ENCODE measurements at places on chromosomes 11 and 22.

GRCh38 chr11:104609311-104610085, 288.8 kb downstream of the CASP12 start:
- no peak for DNase-seq

GRCh38 chr11:45409587-45409986, 123.4 kb upstream of the SYT13 start:
- DNase-seq, result no peak

GRCh38 chr22:22735695-22736611, 91.5 kb downstream of the GGTLC2 start:
- no peak for DNase-seq

GRCh38 chr11:31816468-31817053, 5.4 kb upstream of the PAX6 start:
- no peak for DNase-seq

DNA sequence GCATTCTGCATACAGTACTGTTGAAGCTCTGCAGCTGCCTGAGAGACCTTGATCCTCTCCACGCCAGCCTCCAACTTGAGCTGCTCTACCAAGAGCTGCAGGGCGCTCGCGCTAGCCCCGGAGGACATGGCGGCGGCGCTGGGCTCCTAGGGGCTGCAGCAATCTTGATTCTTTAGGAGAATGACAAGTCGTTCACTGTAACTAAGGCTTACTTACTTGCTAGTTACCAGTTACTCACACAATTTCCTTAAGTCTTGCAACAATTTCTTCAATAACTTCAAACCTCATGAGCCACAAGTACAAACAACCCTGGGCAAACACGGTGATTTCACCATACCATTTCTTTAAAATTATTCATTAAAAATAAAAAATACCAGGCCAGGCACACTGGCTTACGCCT, 21.9 kb downstream of the SBF2 start:
- no peak for DNase-seq

DNA sequence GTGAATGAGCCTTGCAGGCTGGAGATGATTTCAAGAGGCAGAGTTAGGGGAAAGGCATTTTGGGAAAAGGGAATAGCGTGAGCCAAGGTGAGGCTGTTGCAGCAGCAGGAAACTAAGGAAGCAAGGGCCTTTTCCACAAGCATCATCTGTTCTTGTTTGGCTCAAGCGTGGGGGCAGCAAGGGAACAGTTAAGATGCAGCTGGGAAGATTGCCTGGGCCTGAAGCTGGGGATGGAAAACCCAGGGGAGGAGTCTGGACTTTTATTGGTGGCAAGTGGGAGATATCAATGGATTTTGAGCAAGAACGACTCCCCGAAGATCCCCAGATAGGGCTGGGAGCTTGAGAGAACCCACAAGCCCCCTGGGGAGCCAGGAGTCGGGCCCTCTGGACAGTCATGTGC, 27.3 kb upstream of the PICK1 start:
- no peak for DNase-seq

DNA sequence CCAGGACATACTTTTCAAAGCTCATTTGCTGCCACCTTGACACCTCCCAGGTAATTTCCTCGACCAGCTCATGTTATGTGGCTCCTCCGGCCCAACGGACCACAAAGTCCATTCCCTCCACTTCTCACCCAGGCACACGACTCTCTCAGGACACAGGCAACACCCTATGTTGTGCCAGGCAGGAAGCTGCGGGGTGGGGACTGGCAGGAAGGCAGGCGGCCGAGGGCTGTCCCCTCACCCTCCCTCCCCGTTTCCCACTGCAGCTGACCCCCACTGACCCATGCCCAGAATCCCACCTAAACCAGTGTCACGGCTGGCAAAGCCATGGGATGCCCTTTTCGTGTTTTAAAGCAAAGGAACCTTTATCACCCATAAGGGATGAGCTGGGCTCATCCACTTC, 20.8 kb downstream of the CELSR1 start:
- no peak for DNase-seq

DNA sequence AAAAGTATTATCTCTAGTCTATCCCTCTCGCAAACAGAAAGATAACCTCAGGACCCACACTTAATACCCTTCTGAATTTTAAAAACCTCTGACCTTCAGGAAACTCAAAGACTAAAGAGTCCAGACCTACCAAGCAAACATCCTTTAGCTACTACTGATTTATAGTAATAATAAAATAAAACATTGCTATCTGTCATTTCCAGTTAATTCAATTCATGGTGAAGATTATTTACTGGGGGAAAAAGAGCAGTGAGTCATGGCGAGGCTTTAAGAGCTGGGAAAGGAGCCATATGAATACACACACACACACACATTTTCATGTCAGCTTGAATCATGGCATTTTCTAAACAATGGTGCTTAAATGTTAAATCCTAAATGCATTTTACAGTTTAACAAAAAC, 87.1 kb downstream of the FAM76B start:
- no peak for DNase-seq

GRCh38 chr22:24224468-24224867, 20.4 kb downstream of the GGT5 start:
- DNase-seq, result no peak

DNA sequence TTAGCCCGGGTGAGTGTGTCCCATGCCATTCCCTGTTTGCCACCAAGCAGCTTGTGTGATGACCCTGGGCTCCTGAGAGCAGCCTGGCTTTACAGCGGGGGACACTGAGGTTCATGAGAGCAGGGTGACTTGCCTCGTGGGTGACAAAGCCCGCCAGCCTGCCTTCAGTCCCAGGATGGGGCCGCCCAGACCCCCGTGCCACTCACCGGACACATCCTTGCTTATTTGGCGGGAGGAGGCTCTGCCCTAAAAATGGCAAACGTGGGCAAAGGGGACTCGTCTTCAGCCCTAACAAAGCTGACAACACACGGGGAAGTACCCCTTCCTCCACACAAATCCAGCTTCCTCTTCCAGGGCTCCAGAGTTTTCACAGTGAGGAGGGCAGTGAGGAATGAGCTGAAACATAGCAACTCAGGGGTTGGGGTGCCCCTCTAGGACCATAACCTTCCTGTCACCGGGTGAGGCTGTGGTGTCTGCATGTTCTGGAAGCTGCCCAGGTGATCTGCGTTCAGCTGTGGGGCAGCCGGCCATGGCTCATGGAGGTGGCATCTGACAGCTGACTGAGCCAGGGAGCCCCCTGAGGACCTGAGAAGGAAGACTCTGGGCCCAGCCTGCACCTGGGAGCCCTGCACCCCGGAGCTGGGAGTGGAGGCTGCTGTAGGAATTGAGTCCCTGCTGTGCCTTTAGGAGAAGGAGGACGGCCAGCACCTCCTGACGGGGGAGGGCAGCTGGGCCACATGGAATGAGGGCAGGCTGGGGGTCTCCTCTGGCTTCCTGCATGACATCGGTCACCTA, 16.7 kb downstream of the RIBC2 start:
- peak; percentile 38 for DNase-seq

GRCh38 chr11:102573851-102574250, 43.3 kb upstream of the MMP7 start:
- DNase-seq, result no peak

- no peak for DNase-seq
Measured at GRCh38 chr11:10359171-10359570, 54.3 kb downstream of the ADM start.

DNA sequence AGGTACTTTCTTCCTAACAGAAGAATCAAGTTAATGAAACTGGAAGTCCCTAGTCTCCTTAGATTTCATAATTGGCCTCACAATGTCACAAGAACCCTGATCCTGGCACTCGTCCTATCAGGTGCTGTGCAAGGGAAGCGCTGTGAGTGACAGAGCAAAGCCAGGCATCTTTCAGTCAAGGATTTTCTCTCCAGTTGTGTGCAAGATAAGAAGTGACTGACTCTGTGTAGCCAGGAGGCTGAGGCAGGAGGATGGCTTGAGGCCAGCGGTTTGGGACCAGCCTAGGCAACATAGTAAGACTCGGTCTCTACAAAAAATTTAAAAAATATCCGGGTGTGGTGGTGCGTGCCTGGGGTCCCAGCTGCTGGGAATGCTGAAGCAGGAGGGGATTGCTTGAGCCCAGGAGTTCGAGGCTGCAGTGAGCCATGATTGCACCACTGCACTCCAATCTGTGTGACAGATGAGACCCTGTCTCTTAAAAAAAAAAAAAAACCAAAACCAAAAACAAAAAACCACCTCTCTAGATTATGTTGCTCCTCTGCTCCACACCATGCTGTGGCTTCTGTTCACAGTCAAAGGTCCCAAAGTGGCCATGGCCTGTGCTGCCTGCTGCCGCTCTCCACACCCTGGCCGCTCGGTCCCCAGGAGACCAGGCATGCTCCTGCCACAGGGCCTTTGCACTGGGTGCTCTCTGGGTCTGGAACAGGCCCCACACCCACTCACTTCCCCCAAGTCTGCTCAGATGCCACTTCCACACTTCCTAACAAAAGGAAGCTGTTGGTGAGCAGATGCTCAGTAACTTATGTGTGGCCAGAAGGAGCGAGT, 54.2 kb upstream of the CLDN5 start:
- no peak for DNase-seq

GRCh38 chr22:22316589-22316988, 72.0 kb downstream of the VPREB1 start:
- DNase-seq, result no peak

DNA sequence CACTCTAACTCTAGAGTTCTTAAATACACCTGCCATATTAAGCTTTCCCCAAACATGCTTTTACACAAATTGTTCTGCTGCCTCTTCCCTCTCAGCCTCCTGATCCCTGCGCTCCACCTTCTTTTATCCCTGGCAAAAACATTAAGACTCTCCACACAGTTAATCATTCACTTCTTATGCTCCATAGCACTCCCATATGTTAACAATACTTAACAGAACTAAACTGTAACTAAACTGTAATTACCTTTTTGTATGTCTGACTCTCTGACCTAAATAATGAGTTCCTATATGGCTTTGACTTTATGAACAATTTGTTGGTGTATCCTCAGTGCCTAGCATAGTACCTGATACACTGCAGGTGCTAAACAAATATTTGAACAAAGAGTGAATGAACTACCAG, 71.8 kb downstream of the BTBD10 start:
- DNase-seq, result no peak

- DNase-seq, result no peak
Measured at GRCh38 chr22:48941903-48942575, 885.6 kb downstream of the BRD1 start.

- no peak for DNase-seq
Measured at GRCh38 chr11:4658629-4659445, 15.1 kb downstream of the OR51E1 start.

GRCh38 chr11:72354356-72355115, 79.8 kb downstream of the CLPB start:
- no peak for DNase-seq

DNA sequence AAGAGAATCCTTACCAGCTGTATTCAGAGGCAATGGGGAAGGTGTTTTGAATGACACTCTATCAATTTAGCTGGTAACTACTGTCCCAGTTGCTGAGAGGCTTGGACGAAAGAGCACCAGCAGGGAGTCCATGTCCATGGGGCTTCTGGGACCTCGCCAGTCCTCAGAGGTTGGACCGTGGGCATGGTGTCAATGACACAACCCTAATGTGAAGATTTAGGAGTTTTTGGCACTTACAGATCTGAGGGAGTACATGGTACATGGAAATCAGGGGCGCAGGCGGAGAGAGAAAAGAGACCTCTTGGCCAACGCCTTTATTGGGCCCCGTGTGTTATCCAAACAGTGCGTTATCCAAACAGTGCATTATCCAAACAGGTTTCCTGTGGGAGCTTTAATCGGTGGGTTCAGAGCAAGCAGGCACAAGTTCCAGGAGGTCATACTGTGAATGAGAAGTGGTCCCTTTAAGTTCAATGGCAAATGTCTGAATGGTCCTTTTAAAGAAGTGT, 169.1 kb upstream of the B3GAT1 start:
- DNase-seq, result no peak

DNA sequence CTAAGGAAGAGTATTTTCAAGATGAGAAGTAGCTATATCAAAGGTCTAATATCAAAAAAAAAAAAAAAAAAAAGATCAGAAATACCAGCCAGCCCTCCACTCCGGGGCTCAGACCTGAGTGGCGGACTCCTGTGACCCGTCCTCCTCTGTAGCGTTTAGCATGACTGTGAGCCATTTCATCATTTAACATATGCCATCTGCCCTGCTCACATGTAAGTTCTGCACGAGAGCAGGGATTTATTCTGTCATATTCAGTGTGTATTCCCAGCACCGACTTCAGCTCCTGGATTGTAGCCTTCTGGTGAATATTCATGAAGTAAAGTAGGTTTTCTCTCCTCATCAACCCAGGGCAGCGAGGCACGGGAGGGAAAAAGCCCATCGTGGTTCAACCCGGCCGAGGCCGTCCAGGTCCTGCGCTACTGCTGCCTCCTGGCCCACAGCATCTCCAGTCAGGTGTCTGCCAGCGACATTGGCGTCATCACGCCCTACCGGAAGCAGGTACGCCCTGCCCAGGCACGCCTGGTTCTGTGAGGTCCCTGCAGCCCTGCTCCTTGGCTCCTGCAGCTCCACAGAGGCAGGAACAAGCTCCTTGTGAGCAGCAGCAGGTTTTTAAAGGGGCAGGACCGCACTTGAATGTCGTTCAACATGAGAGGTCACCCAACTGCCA, 12.7 kb upstream of the PANX2 start:
- DNase-seq, result peak; percentile 73

DNA sequence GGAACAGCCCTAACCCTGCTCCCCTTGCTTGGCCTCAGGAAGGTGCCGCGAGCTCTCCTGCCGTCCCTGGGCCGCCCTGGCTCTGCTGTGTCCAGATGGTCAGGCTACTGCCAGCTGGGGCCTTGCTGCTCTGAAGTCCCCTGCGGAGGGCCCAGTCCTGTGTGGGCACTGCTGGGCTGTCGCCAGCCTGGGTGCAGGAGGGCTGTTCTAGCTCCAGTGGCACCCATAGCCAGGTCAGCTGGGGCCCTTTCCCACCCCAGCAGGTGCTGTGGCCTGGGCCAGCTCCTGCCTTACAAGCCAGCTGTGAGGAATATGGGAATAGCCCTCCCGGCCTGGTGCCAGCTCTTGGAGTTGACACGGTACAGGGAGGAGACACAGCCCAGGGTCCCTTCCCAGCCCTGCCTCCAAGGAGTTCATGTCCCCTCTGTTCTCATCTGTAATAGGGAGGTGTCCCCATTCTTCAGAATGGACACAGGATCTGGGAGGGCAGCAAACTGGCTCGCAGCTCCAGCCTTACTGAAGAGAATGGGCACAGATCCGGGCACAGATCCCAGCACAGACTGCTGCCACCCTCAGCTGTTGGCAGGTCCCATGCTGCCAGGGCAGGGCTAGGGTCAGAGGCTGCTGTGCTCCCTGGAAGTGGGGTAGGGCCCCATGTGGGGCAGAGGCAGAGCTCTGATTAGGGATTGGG, 3.9 kb downstream of the DERL3 start:
- DNase-seq, result peak; percentile 51

- no peak for DNase-seq
Measured at GRCh38 chr22:25403811-25404471, 160.5 kb upstream of the GRK3 start.

DNA sequence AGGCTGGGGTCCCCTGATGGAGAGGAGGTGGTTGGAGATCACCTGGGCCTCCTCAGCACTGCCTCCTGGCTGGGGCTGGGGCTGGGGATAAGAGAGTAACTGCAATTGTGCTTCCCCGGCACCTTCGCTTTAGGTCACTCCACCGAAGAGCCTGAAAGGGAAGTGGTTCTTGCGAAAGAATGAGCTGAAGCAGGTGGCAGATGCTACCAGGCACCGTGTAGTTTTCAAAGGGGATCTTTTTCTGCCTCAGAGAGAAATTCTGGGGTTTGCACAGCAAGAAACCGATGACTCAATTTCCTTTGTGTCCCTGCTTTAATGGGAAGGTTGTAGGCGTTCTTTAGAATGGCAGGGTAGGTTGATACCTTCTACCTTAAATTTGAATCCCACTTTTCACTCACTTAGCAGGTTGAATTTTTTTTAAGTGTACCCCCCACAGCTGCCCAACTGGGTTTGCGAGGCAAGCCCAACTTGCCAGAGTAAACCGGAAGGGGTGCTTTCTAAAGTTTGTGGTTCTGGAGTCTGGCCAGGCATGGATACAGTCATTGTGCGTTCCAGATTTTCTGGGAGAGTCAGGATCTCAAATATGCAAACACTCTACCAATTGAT, 5.3 kb downstream of the CD44 start:
- no peak for DNase-seq

Data from RWPE2 (cell line).